ENCODE measurements at places on chromosomes 5 and 9.
A peak's percentile ranks its signal among the peaks of the same experiment; 100 is the strongest.

DNA sequence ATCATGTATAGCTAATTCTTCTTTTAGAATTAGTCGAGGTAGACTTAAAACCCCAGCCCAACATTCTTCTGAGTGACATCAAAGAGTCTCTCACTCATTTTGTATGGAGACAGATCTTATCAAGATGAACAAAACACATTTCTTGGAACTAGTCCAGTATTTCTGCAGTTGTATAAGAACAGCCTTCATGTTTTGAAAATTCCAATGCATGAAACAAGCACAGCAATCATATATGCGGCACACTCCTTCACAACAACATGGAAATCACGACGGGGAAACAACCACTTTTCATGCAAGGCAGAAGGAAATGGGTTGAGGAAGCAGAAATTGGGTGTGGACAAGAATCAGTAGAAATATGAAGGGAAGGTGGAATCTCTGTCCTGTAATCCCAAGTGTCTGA, 113.8 kb downstream of the PLK2 start:
- DNase-seq = no peak

DNA sequence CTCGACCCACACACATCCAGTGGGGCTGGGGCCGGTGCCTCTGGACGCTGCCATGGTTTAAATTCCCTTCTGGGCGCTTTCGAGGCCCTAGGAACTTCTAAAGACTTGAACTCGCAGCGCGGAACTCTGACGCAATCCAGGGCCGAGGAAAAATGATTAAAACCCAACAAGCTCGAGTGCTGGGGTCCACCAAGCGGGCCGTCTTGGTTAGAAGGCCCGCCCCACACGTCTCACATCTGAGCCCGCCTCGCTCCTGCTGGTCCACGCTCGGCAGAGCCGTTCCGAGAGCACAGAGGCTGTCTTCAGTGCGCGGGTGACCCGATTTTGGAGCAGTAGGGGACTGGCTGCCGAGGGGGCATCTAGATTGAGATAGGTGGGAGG, 1.5 kb downstream of the CRHBP start:
- no peak for DNase-seq

- DNase-seq = no peak
These were observed 688.0 kb upstream of the SEMA6A start for GRCh38 chr5:117262572-117263131.

- DNase-seq = no peak
These were observed 1.5 kb downstream of the LSM11 start for GRCh38 chr5:157745041-157745456.

GRCh38 chr9:9002826-9003583, 1203.4 kb upstream of the DMAC1 start:
- DNase-seq = no peak

- DNase-seq = no peak
These were observed 28.3 kb upstream of the APC start for GRCh38 chr5:112709416-112709815.

- no peak for DNase-seq
These were observed 116.6 kb downstream of the DROSHA start for GRCh38 chr5:31415009-31415923.

DNA sequence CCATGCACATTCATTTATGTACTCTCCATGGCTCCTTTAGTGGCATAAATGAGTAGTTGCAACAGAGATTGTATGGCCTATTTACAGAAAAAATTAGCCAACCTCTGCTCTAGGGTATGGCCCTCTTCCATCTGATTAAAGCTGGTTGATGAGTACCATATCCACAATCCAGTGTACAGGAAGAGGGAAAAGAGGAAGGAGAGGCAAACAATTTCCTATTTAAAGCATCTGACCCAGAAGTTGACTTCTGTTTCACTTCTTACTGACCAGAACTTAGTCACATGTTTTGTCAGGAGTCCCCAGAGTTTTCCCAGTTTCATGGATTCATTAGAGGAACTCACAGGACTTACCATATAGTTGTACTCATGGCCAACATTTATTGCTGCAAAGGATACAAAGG, 68.6 kb upstream of the STARD4 start:
- peak; percentile 21 for DNase-seq

DNA sequence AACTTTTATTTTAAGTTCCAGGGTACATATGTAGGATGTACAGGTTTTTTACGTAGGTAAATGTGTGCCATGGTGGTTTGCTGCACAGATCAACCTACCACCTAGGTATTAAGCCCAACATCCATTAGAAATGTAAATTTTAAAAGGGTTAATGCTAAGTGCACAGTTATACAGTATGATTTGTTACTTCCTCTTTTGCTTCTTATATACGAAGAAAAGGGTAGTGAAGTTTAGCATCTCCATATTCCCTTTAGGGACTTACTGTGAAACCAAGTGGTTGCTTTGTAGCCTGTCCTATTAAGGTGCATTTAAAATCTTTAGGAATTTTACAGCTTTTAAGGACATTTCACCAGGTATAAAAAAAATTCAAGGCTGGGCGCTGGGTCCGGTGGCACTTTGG, 46.4 kb downstream of the RBM27 start:
- no peak for DNase-seq

GRCh38 chr5:10360686-10361085, 7.2 kb downstream of the MARCHF6 start:
- no peak for DNase-seq

- DNase-seq = no peak
These were observed 1.1 kb upstream of the MAN2A1 start for GRCh38 chr5:109688630-109688969.

DNA sequence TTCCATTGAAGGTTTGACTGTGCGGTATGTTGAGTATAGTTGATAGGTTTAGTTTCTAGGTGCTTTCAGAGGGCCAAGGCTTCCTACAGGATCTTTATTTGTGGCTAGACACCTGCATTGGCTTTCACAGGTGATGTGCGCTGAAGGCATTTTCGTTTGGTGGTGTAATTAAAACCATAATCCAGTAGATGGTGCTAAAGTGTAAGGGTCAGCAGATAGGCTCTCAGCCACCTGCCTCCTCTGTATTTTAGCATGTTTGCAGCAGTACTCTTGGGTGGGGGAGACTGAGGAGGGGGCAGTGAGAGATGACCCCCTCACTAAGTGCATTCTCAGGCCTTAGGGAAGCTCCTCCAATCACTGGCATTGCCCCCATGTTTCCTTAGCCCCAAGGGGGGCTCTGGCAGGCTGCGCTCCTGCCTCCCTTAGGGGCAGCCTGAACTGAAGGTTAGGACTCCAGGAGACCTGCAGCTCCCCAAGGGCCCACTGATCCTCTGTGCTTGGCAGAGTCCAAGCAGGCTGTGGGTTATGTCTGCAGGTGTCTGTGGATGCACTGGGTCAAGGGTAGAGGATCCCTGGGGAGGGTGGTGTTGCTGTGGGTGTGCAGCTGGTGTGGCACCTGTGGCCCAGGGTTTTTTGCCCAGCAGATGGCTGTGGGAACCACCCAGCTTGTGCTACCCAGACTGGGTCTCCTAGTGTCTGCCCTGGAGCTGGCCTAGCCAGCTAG, 23.4 kb downstream of the CDK20 start:
- peak; percentile 47 for DNase-seq

DNA sequence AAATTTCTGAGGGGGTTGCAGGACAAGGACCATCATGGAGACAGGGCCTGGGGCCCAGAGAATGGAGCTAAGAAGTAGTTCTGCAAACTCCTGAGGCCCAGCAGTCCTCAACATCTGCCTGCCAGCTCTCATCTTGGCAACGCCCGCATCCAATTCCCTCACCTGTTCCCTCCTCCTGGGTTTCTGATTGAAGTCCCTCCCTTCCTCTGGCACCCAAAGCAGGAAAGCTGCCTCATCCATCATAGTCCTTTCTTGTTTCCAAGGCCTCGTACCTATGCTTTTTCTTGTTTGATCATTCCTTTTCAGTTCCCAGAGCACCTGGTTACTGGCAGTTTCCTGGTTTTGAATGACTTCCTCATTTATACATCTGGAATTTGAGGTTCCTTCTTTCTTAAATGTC, 181.3 kb downstream of the NR2F1-AS1 start:
- no peak for DNase-seq

GRCh38 chr5:157212307-157212706, 31.7 kb downstream of the ITK start:
- peak; percentile 8 for DNase-seq

DNA sequence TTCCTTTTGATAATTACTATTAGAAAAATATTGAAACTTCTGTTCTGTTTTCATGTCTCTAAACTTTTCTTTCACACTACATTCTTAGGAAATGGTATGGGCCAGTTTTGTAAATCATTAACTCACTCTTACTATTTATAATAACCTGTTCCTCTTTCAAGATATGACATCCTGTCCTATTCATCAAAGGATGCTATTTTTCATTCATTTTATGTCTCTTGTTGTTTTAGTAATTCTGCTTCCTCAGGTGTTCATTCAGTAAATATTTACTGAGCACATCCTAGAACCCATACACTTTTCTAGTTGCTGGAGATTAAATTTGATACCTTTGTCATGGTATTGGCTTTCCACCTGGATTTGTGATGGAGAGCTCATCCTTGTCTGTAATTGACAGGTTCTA, 58.0 kb downstream of the GDA start:
- no peak for DNase-seq

DNA sequence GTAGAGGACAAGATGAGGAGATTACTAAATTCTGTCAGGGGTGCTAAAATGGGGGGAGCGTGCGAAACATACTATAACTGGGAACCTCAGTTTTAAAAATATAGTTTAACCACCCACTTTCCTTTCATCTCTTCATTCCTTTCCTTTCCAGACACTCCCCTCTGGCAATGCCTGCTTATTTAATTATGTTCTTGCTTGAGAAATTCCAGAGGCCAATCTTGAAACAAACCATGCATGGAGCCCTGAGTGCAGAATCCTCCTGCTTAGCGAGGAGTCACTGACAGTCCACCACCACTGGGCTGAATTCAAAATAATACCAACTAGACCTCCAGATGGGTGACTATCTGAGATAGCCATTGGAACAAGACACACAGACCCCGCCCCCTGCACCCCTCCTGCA, 29.7 kb upstream of the C9orf72 start:
- no peak for DNase-seq

GRCh38 chr9:738209-738915, 103.1 kb upstream of the DMRT1 start:
- DNase-seq = no peak

GRCh38 chr9:88722753-88723152, 187.8 kb downstream of the NXNL2 start:
- DNase-seq = no peak

DNA sequence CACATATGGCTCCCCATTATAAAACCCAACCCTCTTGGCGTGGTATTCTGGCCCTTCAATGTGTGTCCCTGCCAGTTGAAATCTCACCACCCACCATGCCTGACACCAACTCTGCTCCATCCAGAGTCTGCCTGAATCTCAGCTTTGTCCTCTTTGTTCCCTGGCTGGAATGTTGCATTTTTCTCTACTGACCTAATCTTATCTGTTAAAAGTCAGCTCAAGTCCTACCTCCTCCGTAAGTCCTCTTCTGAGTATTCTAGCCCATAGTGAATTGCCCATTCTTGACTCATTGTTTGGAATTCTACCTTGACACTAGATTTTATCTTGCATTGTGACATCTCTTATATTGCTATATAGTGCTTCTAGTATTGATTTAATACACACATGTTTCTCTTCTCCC, 207.1 kb upstream of the VLDLR start:
- DNase-seq = no peak

DNA sequence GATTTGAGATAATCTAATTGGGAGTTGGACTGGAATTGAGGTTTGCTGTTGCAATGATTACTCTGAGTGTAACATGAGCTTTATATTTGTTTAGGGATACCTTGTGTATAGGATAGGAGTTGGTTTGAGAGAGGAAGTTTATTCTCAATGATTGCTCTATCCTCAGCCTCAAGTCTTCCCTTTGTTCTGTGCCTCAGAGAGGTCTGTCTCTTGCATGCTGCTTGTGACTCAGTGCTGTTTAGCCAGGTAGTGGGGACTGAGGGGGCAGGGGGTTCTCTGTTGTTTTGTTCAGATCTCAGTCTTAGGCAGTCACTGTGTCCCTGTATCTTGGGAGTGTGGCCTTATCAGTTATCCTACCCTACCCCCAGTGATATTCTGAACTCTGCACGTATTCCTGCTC, 192.1 kb downstream of the SPATA31D1 start:
- DNase-seq = no peak

- no peak for DNase-seq
These were observed 114.3 kb upstream of the TNC start for GRCh38 chr9:115232181-115232774.

- DNase-seq = no peak
These were observed 26.1 kb downstream of the SPIN1 start for GRCh38 chr9:88414298-88414697.

- DNase-seq = no peak
These were observed 164.7 kb downstream of the DOCK2 start for GRCh38 chr5:169801781-169802180.

All from CD14-positive monocyte (primary cell).